Osteoblast (primary cell): ENCODE measurements at places on chromosomes 13 and 19. TPM values are rescaled to one million over a fixed set of nuclear protein-coding genes. Genes with fewer than 3 reads are reported as not detected.

Gene ZNF91
- 14.8 and 20.6 TPM in 2 replicates for total RNA-seq

- no peaks in the 10 kb centered on the region for H3K36me3 ChIP-seq
- peaks cover 16% of the 10 kb centered on the region for H3K4me1 ChIP-seq
- no peak overlapping the region for H3K27ac ChIP-seq
- no peak for DNase-seq
- H3K4me3 ChIP-seq, result no peak overlapping the region
Observed at GRCh38 chr13:36151591-36151990, 20.4 kb upstream of the DCLK1 start.

GRCh38 chr19:49856574-49857021 is 5.6 kb downstream of the PTOV1 start:
- H3K36me3 ChIP-seq, result peaks cover 46% of the 10 kb centered on the region
- H3K27me3 ChIP-seq, result no peaks in the 10 kb centered on the region
- DNase-seq, result no peak
- peaks cover 34% of the 10 kb centered on the region for H3K4me1 ChIP-seq
- no peak overlapping the region for H3K27ac ChIP-seq
- H3K4me3 ChIP-seq, result no peak overlapping the region

DNA sequence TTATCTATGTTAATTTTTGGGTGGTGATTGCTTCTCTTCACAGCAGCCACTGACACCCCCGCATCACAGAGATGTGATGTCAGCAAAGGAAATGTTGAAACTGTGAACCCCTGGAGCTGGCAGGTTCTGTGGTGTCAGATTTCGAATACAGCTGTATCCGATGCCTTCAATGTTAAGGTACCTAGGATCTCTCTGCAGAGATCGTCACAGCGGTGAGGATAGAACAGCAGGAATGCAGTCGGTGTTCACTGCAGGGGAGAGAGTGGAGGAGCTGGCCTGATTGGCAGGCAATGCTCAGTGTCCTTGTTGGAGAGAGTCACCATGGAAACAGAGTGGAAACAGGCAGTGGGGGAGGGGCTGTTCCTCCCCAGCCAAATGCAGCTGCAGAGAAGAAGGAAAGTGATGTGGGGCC is 79.5 kb upstream of the ZNF835 start:
- no peaks in the 10 kb centered on the region for H3K36me3 ChIP-seq
- DNase-seq, result no peak
- H3K27ac ChIP-seq, result no peak overlapping the region

GRCh38 chr13:42284068-42284467 is 12.1 kb downstream of the AKAP11 start:
- no peak for DNase-seq
- no peaks in the 10 kb centered on the region for H3K4me1 ChIP-seq
- no peaks in the 10 kb centered on the region for H3K27me3 ChIP-seq
- no peak overlapping the region for H3K27ac ChIP-seq
- H3K4me3 ChIP-seq, result no peak overlapping the region
- H3K36me3 ChIP-seq, result peaks cover 7% of the 10 kb centered on the region

GRCh38 chr13:107834281-107834680 is 381.1 kb downstream of the LIG4 start:
- no peak overlapping the region for H3K4me3 ChIP-seq
- DNase-seq, result no peak
- H3K36me3 ChIP-seq, result no peaks in the 10 kb centered on the region
- peaks cover 21% of the 10 kb centered on the region for H3K4me1 ChIP-seq
- H3K27me3 ChIP-seq, result no peaks in the 10 kb centered on the region
